ENCODE measurements at places on chromosomes 1 and 21.

- no peak for DNase-seq
These were observed 29.3 kb downstream of the NTMT2 start for GRCh38 chr1:170175041-170175440.

- DNase-seq, result no peak
These were observed 199.2 kb upstream of the ST6GALNAC5 start for GRCh38 chr1:76668046-76668445.

DNA sequence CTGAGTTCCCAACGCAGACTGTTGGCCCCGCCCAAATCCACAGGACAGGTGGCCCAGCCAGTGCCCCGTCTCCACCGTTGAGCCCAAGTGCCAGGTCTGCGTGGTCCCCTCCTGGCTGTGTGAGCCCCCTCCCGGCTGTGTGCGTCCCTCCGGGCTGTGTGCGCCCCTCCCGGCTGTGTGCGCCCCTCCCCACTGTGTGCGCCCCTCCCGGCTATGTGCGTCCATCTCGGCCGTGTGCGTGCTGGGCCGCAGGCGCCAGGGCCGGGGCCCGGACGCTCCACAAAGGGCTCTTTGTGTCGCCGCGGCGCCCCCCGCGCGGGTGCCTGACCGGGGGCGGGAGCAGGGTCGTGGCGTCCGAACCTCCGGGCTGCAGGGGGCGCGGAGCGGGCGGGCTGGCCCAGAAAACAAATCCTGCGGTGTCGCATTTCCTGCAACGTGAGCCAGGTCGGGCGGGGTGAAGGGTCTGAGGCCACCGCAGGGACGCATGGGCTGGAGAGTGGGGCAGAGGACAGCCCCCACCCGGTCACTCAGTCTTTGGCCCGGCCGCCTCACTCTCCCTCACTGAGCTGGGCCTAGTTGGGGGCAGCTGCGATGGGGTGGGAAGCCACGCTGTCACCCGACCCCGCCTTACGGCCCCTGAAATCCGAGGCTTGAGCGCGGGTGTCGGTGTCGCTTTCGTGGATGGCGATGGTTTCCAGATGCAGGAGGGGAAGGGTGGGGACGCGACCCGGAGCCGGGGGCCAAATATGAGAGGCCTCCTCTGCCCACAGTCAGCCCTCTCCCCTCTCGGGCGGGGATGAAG is 18.8 kb downstream of the TNFRSF25 start:
- no peak for DNase-seq

GRCh38 chr1:78254517-78254916 is 208.8 kb downstream of the GIPC2 start:
- no peak for DNase-seq

GRCh38 chr1:19028110-19028509 is 71.6 kb upstream of the IFFO2 start:
- no peak for DNase-seq

DNA sequence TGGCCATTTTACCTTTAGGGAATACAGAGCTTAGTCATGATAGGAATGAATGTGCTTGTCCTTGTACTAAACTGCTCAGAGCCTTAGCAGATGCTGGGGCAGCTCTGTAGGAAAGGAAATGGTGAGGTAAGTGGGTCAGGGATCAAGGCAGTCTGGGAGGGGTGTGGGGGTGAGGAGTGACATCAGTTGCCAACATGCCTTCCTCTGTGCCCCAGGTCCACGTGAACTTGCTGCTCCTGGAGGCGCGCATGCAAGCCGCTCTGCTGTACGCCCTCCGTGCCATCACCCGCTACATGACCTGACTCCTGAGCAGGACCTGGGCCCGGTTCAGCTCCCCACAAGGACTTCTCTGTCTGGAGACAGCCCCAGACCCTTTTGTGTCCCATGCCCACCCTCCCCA is 21.2 kb downstream of the SESN2 start:
- no peak for DNase-seq

DNA sequence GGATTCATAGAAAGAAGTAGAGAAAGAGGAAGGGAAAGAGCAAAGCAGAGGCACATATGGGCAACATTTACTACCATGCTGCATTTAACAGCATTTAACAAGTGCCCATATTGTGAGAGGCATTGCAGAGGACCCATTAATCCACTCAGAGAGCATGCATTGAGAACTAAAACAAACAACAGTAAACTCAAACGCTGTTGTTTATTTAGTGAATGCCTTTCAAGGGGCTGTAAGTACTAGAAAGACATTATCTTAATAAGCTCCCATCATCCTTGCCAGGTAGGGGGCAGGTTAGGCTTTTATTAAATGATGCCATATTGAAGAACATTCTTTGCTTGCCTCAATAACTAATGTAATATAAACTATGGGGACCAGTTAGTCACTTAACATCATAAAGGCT is 254.3 kb upstream of the DAB1 start:
- no peak for DNase-seq

GRCh38 chr1:194081444-194081843 is 895.0 kb upstream of the B3GALT2 start:
- no peak for DNase-seq

DNA sequence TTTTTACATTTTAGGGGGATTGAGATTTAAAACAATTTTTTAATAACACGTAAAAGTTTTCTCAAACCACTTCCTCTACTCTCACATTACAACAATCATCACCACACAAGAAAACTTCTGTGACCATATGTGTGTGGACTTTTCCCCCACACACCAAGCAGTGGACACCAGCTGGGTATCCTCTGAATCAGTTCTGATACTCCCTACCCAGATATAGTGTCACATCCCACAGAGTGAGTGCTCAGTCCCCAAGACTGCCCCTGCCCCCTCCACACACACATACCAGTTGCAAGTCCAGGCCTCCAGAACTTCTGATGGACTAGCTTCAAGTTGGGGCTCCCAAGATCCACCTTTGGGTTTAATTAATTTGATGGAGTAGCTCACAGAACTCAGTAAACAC is 53.3 kb upstream of the QSOX1 start:
- DNase-seq, result no peak

GRCh38 chr1:233615571-233615970 is 1.7 kb downstream of the KCNK1 start:
- no peak for DNase-seq

DNA sequence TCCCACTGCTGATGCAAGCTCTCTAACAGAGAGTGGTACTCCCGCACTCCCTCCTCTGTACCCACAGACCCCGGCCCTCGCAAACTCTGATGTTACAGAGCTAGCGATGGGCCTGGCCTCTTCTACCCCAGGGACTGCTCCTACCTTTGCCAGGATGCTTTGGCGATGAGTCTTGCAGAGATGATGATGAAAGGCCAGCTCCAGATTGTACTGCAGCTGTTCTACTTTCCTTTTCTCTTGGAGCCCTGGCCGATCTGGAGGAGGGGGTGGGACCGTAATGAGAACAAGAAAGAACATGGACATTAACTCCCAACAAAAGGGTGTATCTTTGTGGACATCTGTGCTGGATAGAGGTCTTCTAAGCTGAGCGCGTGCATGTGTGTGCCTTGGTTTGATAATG is 6.0 kb upstream of the LINGO4 start:
- no peak for DNase-seq

DNA sequence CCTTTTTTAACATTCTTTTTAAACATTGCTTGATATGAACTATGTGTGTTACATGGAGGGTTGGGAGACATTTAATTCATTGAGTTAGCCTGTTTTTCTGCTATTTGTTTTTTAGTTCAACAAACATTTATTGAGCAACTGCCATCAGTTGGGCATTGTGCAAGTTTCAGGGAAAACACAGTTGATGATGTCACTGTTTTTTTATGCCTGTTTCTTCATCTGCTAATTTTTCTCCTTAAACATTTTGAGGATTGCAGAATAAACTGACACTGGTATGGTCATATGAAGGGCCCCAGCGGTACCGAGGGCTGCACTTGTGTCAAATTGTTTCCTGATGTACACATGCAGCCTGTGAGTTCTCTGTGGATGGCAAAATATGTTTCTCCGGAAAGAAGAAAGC is 253.0 kb downstream of the FGGY start:
- no peak for DNase-seq

DNA sequence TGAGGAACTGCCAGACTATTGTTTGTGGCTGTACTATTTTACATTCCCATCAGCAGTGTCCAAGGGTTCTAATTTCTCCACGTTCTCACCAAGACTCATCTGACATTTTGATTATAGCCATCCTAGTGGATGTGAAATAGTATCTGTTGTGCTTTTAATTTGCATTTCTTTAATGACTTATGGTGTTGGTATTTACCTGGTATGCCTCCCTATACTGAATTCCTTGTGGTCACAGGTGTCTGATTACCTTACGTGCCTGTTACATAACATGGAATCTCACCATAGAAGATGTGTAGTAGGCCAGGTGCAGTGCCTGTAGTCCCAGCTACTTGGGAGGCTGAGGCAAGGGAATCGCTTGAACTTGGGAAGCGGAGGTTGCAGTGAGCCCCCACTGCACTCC is 13.5 kb downstream of the ZYG11A start:
- no peak for DNase-seq

GRCh38 chr1:201084295-201084694 is 27.9 kb downstream of the CACNA1S start:
- no peak for DNase-seq

DNA sequence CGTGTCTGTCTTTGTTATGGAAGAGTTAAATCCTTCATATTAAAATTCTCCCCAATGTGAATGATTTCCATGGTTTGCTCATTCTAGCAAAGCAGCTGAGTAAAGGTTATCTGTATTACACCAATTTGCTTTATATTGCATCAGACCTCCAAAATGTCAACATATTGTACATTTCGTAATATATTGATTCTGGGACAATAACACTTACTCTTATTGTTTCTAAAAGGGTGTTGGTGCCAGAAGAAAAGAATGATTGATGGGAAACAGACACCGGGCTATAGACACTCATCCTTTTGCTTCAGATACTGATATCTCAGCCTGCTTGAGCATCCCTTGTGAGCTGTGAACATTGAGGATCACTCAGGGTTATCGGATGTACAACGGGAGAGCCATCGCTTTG is 7.0 kb downstream of the NTNG1 start:
- no peak for DNase-seq

DNA sequence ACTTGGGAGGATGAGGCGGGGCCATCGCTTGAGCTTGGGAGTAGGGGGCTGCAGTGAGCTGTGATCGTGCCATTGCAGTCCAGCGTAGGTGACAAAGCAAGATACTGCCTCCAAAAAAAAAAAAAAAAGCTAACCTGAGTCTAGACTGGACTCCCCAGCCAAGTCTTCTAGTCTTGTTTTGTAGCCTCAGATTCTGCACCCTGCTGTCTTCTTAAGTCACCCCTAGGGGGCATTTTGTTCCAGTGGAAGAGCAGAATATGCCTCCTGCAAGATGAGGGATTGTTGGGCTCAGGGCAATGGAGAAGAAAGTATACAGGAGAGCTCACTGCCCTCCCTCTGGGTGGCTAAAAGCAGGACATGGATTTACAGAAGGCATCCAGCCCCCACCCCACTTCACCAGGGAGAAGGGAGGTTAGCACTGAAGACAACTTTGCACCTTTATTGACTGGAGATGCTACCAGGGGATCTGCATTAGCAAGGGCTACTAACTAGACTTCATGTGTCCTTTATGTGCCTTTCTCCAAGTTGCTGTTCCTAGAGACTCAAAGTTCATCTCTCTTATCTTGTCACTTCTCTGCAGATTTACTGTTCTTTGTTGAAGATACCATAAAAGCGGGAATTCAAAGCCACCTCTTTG is 15.3 kb upstream of the RNF187 start:
- DNase-seq, result no peak

GRCh38 chr1:119893238-119893791 is 3.0 kb downstream of the ADAM30 start:
- DNase-seq, result no peak

GRCh38 chr1:30804352-30804751 is 46.8 kb upstream of the LAPTM5 start:
- no peak for DNase-seq

DNA sequence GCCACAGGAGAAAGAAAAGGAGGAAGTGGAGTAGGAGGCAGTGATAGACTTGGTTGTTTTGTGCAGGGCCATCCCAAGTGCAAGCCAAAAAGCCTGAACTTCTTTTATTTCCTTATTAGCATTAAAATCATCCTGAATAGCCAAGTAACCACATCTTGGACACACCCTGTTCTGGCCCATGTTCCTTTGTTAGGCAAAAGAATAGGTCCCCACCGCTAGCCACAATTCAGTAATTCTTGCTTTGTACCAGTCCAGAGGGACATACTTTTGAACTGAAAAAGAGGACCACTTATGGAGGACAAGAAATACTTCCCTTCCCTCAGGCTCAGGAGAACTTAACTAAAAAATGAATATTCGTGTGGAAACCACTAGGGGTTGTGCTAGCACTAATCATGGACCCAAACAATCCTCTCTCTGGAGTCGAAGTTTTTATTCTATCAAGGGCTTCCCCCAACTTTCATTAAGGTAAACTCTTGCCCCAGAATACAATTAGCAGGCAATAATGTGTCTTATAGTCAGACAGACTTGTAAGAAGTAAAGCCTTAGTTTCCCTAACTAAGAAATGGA is 19.4 kb downstream of the TNFSF4 start:
- DNase-seq, result no peak

- no peak for DNase-seq
These were observed 2.1 kb downstream of the OTUD3 start for GRCh38 chr1:19884312-19884711.

GRCh38 chr21:33755354-33755753 is 113.1 kb downstream of the ITSN1 start:
- no peak for DNase-seq

GRCh38 chr1:151187205-151187604 is 2.8 kb downstream of the VPS72 start:
- DNase-seq, result no peak

DNA sequence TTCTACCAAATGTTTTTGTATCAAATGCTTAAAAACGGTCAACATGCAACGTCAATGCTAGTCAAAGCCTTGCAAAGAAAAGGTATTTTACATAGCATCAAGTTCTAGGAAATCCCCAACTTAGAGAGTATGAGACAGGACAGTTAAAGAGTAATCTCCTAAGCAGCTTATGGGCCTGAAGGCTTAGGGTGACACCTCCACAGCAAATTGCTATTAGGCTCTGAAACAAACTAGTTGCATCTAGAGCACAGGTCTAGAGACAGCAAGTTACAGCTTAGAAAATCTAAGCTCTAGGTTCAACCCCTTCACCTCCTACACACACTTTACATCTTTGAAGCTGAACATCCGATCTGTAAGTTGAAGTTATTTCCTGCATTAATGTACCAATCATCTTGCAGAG is 13.7 kb downstream of the PABPC4 start:
- no peak for DNase-seq

- DNase-seq, result no peak
These were observed 248.2 kb downstream of the MATN1 start for GRCh38 chr1:30475201-30475600.

- no peak for DNase-seq
These were observed 150.1 kb downstream of the GDAP2 start for GRCh38 chr1:117779364-117779763.

GRCh38 chr1:225657462-225657989 is 4.6 kb upstream of the ENAH start:
- no peak for DNase-seq

DNA sequence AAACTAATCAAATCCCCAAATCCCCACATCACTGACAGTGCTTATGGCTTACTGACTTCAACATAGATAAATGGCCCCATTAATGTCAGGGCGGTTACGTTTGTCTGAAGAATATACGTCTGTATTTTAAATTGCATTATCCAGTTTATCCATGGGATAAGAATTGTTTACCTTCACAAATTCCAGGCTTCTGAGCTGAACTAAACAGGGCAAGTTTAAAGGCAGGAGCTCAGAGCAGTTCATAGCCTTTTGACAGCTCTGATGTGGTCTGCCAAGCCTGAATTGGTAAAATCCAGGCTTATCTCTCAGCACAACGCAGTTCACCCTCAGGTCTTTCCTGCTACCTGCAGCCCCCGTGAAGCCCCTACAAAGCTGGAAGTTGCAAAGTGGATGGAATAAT is 79.5 kb upstream of the GREM2 start:
- DNase-seq, result no peak
